ENCODE measurements at places on chromosomes 3 and 15. TPM values are rescaled to one million over a fixed set of nuclear protein-coding genes. Genes with fewer than 3 reads are reported as not detected.

The CCDC39 gene
- 11.7 TPM for total RNA-seq

The KNG1 gene
- not detected for total RNA-seq

The CYP1A2 gene
- not detected for total RNA-seq

The KCNMB2 gene
- not detected for total RNA-seq

The STAB1 gene
- 295 TPM for total RNA-seq

The EIF4G1 gene
- total RNA-seq: 203 TPM

The ITGA11 gene
- 0.58 TPM for total RNA-seq

The B3GNT5 gene
- total RNA-seq: 39.7 TPM

The MESP2 gene
- not detected for total RNA-seq

The CHP1 gene
- 106 TPM for total RNA-seq

The CLDN16 gene
- total RNA-seq: not detected

The MST1R gene
- total RNA-seq: 22.4 TPM

The GOLGA6L9 gene
- 12.3 TPM for total RNA-seq

The PLSCR4 gene
- 76.3 TPM for total RNA-seq

The FBXO40 gene
- not detected for total RNA-seq
